ENCODE measurements at places on chromosomes 5 and 9. TPM values are rescaled to one million over a fixed set of nuclear protein-coding genes. Genes with fewer than 3 reads are reported as not detected.

The CAVIN4 gene
- total RNA-seq, result 1.3 TPM

The PHF24 gene
- total RNA-seq, result not detected

DNA sequence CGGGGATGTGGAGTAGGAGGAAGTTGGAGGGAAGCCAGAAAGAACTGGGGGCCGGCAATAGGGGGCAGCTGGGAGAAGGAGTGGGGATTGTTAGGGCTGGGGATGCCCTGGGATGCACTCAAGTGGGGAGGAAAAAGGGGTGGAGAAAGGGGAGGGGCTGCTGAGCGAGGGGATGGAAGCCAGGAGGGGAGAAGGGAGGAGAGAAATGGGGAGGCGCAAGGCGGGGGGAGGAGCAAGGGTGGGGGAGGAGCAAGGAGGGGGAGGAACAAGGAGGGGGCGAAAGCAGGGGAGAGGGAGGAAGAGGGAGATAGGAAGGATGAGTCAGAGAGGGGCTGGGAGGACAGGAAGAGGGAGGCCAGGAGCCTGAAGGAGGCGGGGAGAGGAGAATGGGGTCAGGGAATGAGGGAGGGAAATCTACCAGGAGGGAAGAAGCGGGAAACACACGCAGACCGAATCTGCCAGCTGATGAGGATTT is 1.6 kb downstream of the IRX4 start:
- no peak for DNase-seq

GRCh38 chr5:138722544-138723177 is 30.6 kb upstream of the CTNNA1 start:
- no peak for DNase-seq

DNA sequence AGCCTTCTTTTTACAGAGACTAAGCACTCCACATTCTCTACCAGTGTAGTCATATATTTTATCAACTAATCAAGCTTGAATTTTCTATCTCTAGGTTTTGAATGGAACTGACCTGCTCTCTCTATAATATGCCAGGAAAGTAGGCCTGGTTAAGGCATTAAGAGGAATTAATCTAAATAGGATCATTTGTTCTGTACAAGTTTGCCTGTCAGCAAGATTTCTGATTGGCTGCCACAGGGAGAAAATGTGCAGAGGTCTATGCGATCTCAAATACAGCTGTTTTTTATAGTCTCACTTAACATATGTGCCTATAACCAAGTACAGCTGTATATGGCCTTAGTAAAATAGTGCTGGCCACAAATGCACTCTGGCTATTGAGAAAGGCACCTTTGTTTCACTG is 418.8 kb downstream of the KDM4C start:
- DNase-seq, result no peak
